Activated CD4-positive, alpha-beta T cell treated with anti-CD3 and anti-CD28 coated beads for 1 hour (primary cell): ENCODE measurements at places on chromosomes 13 and 19.

GRCh38 chr19:29777781-29778309 lies 33.9 kb upstream of the CCNE1 start:
- no peak for DNase-seq

DNA sequence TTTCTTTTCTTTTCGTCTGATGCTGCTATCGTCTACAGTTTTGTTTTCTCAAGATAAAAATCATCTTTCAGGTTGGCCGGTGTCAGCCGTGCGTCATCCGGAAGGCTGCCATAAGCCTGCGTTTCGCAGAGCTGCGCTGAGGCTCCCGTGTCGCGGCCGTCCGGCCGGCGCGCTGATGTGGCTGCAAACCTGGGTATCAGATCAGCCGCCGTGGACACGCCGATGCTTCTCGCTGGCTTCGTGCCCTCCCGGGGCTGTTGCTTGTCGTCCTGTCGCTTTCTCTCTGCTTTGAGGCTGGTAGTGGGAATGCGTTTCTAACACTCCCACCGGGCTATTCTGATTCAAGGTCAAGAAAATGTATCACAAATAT lies 45.9 kb upstream of the TFDP1 start:
- no peak for DNase-seq

GRCh38 chr13:94209117-94209516 lies 270.4 kb downstream of the DCT start:
- no peak for DNase-seq

DNA sequence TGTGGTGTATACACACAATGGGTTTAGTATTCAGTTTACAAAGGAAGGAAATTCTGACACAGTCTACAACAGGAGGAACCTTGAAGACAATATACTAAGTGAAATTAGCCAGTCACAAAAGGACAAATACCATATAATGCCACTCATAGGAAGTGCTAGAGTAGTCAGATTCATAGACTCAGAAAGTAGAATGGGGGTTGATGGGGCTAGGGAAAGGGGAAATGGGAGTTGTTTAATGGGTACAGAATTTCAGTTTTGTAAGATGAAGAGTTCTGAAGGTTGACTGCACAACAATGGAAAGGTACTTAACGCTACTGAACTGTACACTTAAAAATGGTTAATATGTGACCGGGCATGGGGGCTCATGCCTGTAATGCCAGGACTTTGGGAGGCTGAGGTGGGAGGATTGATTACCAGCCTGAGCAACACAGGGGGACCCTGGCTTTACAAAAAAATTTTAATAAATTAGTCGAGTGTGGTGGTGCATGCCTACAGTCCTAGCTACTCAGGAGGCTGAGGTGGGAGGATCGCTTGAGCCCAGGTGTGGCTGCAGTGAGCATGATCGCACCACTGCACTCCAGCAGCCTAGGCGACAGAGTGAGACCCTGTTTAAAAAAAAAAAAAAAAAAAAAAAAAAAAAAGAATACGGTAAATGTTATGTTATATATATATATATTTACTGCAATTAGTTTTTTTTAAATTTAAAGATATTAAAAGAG lies 45.0 kb downstream of the SLC15A1 start:
- DNase-seq = no peak

- DNase-seq = no peak
Measured at GRCh38 chr13:59843040-59843439, 320.7 kb downstream of the DIAPH3 start.

DNA sequence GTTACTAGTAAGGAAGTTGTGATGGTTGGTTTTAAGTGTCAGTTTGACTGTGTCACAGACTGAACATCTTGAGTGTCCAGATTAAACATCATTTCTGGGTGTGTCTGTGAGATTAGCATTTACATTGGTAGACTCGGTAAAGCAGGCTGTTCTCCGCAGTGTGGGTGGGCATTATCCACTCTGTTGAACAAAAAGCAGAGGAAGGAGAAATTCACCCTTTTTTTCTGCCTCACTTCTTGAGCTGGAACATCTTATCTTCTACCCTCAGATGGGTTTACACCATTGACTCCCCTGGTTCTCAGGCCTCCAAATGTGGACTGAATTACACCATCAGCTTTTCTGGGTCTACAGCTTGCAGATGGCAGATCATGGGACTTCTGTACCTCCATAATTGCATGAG lies 63.7 kb upstream of the ZDHHC20 start:
- no peak for DNase-seq

DNA sequence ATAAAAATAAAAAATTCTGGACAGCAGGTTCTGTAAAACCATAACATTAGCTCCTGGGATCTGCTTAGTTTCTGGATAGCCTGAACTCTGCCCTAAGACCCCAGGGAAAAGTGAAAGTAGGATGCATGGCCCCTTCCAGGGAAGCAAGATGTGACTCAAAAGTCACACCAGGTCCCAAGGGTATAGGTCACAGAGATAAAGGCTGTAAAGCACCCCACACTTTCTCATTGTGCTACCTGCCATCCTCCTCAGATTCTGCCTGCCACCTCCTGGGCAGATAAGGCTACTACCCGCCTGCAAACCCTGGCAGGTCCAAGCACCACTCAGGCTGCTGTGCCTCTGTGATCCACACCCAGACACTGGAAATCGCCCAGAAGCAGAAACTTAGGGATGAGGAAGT lies 20.6 kb downstream of the FFAR2 start:
- DNase-seq = peak; percentile 48

DNA sequence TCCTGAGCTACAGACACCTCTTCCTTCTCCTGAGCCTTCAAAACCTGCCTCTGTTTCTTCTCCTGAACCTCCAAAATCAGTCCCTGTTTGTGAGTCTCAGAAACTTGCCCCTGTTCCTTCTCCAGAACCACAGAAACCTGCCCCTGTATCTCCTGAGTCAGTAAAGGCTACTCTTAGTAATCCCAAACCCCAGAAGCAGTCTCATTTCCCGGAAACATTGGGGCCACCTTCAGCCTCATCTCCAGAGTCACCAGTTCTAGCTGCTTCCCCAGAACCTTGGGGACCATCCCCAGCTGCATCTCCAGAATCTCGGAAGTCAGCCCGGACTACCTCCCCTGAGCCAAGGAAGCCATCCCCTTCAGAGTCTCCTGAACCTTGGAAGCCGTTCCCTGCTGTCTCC lies 10.0 kb downstream of the CHAMP1 start:
- no peak for DNase-seq

DNA sequence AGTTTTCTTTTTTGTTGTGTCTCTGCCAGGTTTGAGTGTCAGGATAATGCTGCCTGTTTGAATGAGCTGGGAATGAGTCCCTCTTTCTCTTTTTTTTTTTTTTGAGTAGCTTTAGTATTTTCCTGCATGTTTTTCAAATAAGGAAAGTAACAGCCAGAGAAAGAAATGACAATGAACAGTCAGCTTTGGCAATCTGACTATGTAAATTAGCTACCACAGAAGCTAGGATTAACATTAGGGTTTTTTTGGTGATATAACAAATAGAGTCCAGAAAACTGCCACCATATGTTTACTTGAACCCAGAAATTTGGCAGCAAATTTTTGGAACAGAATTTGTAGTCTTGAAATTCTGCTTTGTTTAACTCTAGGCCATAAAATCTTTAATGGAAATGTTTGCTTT lies 50.5 kb downstream of the SGCG start:
- DNase-seq = no peak

GRCh38 chr13:79297128-79297527 lies 108.9 kb downstream of the RBM26 start:
- no peak for DNase-seq

GRCh38 chr13:39982745-39983144 lies 327.3 kb downstream of the COG6 start:
- no peak for DNase-seq

- no peak for DNase-seq
Measured at GRCh38 chr19:48421548-48421947, 24.2 kb upstream of the GRWD1 start.

- no peak for DNase-seq
Measured at GRCh38 chr13:46614582-46614981, 61.6 kb downstream of the LRCH1 start.

DNA sequence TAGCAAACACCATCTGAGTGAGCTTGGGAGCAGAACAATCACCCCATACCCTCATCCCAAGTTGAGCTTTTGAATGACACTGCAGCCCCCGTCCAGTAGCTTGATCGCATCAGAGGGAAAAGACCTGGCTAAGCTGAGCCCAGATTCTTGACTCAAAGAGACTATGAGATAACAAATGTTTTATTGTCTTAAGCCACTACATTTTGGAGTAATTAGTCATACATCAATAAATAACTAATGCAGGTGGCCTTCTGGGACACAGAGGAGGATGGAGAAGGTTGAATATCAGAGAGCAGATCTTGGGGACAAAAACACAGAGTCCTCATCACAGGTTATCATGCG lies 24.6 kb upstream of the IGSF23 start:
- no peak for DNase-seq

DNA sequence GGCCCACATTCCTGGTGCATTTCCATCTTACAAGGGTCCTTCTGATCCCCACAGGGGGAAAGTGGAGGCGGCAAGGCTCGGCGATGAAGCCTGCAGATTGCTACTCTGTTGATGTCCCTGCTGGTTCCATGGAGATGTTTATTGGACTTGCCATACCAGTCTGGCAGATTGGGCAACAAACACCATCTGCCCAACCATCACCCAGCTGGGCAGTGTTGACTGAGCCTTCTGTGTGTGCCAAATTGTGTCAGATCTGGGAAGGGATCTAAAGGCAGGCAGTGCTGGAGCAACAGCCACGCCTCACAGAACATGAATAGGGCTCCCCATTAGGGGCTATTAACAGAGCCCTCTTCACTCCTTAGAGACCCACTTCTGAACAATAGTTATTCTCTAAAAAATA lies 35.0 kb downstream of the FLT1 start:
- DNase-seq = no peak

DNA sequence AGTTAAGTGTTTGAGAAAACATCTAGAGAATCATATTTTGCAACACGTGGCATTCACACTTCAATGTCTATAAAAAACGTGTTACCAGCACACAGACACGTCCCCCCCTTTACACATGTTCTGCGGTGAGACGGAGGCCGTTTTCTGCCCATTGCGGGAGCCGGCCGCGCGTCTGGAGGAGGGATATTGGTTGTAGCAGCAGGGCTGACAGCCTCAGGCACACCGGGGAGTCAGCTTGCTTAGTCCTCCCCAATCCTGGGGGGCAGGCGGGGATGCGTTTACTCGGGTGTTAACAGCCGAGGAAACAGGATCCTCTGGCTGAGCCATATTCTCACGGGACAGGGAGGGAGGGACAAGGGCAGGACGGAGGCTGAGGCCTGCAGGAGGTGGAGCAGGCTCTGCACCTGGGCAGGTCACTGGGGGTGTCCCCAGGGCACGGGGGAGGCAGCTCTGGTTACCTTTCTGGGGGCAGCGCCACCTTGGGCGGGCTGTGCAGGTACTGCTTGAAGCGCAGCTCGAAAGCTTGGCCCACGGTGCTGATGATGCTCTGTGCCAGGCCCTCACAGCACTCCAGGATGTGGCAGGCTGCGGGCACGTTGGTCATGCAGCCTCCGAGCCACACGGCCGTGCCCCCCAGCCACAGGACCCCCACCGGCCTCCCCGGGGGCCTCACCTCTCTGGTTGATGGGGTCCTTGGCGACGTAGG lies 25.0 kb downstream of the SHC2 start:
- no peak for DNase-seq

- DNase-seq = no peak
Measured at GRCh38 chr19:55508120-55508519, 19.9 kb downstream of the SSC5D start.

DNA sequence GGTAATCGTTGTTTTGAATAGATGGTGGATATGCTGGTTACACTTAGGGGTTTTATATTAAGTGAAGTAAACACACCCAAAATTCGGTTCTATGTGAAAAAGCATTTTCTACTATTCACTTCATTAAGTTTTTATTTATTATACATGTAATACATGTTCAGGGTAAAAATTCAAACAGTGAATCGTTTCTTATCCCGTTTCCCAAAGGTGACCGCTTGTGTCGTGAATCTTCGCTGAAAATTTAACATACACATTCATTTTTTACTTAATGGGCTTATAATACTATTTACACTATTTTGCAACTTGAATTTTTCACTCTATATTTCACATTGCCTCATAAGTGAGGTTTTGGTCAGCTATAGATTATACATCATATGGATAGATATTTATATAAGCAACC lies 24.5 kb downstream of the IPO5 start:
- DNase-seq = no peak

DNA sequence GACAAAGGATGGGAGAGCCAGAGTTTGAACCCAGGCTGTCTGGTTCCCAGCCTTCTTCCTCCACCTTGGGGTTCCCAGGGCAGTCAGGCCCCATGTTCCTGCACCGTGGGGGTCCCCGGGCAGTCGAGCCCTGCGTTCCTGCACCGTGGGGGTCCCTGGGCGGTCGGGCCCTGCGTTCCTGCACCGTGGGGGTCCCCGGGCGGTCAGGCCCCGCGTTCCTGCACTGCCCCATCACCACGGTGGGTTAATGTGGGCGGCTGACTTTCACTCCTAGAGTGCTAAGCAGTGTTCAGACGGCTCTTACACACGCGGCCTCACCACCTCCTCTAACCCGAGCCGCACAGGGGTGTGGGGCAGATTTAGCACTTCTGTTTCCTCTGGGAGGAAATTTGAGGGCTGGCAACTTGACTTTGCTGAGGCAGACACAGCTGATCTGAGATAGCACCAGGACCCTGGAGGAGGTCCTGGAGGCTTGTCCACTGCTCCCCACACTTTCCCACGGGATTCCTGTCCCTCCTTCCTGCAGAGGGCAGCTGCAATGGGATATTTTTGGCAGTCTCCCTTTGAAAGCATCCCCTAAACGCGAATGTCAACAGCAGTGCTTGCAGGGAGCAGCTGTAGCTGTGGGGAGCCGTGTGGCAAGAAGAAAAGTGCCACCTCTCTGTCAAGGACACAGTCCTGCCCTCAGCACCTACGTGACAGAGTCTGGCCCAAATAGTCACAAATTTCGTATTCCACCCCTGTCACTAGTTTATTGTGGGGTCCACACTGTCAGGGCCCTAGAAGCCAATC lies 239.4 kb downstream of the TEX29 start:
- no peak for DNase-seq

GRCh38 chr13:106310291-106310865 lies 225.1 kb downstream of the EFNB2 start:
- no peak for DNase-seq

DNA sequence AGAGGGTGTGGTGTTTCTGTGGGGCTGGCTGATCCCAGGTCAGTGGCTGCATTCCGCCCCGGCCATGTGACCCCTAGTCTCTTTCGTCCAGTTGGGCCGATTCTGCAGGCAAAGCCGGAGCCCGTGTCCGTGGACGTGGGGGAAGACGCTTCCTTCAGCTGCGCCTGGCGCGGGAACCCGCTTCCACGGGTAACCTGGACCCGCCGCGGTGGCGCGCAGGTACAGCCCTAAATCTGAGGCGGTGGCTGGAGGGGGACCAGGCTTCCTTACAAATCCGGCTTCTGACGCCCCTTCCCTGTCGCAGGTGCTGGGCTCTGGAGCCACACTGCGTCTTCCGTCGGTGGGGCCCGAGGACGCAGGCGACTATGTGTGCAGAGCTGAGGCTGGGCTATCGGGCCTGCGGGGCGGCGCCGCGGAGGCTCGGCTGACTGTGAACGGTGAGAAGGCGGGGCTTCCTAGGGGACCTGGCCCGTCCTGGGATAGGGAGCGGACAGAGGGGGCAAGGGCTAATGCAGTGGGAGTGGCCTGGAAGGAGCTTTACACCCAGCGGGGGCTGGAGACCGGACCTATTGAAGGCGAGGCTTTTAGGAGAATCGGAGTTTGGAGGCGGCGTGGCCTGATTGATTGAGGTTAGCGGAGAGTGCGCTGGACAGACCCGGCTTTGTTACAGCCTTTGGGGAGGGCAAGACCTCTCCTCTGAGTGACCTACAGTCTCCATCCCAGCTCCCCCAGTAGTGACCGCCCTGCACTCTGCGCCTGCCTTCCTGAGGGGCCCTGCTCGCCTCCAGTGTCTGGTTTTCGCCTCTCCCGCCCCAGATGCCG lies 4.3 kb downstream of the KIRREL2 start:
- no peak for DNase-seq

- DNase-seq = no peak
Measured at GRCh38 chr13:41434831-41435520, 22.4 kb upstream of the RGCC start.
